ENCODE measurements at places on chromosomes 2 and 18.

DNA sequence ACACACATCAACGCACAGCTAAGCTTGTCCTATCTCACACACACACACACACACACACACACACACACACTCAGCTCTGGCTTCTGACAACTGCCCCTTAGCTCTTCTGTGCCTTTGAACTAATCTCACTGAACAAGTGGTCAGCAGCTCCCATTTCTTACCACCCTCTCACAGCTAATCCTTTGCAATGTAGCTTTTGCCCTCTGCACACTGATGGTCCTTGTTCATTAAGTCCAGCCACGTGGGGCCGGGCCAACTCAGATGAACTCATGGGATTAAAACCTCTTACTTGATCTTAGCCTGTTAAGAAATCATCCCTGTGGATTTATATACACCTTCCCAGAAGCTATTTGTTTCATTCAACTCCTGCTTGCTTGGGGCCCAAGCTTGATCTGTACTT, 36.6 kb downstream of the DPYSL5 start:
- DNase-seq = no peak

DNA sequence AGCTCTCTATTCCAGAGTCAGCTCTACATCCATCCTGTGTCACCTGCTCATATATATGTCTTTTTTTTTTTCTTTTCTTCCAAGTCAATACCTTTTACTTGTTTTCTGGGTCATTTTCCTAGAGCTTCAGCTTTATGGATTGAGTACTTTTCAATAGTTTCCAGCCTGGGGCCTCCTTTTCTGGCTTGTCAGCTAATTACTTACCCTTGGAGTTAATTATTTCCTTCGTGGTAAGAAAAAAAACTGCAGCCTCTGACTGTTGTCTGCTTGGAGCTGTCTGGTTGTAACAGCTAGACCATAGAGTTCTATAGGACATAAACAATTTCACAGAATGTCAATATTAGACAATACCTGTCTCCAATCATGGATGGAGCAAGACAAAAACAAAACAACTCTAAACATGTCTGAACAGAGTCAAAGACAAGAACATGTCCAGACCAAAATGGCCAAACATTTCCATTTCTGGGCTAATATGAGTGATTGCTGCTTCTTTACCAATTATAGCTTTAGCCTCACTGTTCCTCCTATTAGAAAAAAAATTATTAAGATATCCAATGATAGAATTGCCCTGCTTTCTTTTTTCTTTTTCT, 643.1 kb downstream of the SLC4A3 start:
- DNase-seq = no peak

GRCh38 chr2:240503375-240503774, 54.4 kb downstream of the ANKMY1 start:
- no peak for DNase-seq

DNA sequence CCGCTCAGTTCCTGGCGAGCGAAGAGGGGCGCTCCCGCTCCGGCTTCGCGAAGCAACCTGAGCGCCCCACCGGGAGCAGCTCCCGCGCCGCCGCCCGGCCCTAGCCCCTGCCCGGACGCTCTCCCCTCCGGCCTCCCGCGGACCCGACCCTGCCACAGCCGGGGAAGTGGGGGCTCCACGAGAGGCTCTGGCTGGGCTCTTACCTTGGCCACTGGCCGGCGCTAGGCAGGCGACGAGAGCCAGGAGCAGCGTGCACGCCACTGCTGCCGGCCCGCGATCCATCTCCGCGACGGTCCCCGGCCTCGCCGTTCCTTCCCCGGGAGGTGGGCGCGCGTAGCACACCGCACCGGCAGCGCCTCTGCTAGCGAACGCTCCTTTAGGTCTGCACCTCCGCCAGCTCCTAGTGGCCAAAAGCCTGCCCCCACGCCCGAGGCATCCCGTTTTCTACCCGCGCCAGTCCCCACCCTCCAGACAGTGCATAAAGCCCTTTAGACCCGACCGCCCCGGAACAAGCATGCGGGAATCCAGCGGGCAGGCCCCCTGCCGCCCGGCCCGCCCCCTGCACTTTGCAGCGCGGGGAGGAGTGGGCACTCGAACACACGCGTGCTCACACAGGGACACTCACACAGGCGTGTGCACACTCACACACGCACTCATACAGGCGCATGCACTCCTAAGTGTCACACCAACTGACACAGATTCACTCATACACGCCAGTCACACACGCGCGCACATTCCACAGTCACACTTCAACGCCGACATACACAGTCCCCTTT, at the start of gene LRP2:
Gene LRP2 (minus strand): TSS at position 417 of the 776 bp plus-strand sequence. CDS start 135 bp downstream, at position 282.
- peak; percentile 7 for DNase-seq

DNA sequence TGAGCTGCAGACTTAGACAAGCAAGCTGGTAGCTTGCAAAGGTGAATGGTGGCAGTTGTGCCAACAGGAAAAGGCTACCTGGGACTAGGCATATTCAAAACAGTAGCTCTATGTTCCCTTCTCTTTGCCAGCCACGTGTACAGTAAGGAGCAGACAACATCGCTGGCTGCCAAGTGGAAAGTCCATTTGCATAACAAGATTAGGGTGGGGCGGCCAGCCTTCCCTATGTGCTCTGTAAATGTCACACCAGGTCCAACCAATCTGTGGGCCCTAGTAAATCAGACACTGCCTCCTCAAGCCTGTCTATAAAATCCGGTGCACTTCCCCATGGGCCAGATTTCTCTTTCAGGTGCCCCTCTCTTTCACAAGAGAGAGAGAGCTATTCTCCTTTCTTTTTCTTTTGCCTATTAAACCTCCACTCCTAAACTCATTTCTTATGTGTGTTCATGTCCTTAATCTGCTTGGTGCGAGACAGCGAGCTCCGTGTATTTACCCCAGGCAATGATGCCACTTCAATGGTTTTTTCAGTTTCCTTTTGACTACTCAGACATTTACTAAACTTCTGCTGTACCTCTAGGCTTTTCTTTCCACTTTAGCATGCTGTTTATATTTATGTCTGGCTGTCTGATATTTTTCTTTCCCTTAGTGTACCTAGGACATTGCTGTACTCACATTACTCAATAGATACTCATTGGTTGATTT, 297.4 kb upstream of the GCFC2 start:
- DNase-seq = no peak

GRCh38 chr2:137521653-137522619, 442.3 kb upstream of the HNMT start:
- DNase-seq = no peak

- DNase-seq = no peak
Measured at GRCh38 chr2:30301551-30301950, 70.2 kb downstream of the LBH start.

DNA sequence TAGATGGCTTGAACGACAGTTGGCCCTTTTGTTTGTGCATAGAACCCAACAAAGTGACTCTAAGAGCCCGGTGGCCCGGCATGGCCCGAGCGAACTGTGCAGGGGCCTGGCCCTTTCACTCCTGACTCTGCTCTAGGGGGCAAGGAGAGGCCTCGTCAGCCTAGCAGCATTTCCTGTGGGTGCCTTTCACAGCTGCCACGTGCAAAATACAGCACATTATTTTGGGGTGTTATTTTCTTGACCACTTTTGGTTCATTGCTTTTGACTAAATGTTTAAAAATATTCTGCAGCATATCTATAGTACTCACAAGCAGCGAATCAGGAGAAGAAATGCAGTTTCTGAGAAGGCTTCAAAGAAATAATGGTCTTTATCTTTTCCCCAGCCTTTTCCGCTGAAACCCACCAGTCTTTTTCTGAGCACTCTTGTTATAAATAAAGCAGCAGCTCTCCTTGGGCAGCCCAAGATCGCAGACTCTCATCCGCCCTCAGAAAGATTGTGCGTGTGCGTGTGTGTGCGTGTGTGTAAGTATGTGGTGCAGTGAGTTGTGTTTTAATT, 31.3 kb downstream of the DGKD start:
- no peak for DNase-seq

GRCh38 chr2:171319164-171319810, 114.5 kb downstream of the METTL8 start:
- DNase-seq = peak; percentile 78

- DNase-seq = no peak
Measured at GRCh38 chr2:79906139-79906890, 393.5 kb downstream of the CTNNA2 start.

GRCh38 chr18:79478484-79479115, 82.9 kb downstream of the NFATC1 start:
- no peak for DNase-seq

GRCh38 chr18:61950371-61950770, 57.6 kb upstream of the RNF152 start:
- DNase-seq = no peak

- DNase-seq = no peak
Measured at GRCh38 chr18:71209944-71210343, 921.1 kb downstream of the SOCS6 start.

DNA sequence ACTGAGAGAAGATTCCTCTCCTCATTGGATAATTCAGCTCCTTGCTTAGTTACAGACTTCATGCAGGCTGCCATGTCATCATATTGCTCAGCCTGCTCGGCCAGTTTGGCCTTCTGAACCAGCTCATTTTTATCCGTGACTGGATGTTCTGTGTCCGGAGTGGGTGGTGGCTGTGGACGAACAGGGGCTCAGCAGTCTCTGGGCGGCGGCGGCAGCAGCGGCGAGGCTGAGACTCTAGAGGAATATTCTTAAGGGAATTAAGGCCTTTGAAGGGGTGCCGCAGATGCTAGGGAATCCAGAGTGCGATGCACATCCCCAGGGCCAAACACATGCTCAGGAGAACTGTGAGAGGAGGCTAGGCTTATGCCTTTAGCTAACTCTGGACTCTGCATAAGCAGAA, 97.9 kb upstream of the GYPC start:
- DNase-seq = no peak

- DNase-seq = no peak
Measured at GRCh38 chr2:201363857-201364560, 6.9 kb upstream of the FLACC1 start.

GRCh38 chr2:4618630-4619228, 915.4 kb downstream of the DCDC2C start:
- no peak for DNase-seq

DNA sequence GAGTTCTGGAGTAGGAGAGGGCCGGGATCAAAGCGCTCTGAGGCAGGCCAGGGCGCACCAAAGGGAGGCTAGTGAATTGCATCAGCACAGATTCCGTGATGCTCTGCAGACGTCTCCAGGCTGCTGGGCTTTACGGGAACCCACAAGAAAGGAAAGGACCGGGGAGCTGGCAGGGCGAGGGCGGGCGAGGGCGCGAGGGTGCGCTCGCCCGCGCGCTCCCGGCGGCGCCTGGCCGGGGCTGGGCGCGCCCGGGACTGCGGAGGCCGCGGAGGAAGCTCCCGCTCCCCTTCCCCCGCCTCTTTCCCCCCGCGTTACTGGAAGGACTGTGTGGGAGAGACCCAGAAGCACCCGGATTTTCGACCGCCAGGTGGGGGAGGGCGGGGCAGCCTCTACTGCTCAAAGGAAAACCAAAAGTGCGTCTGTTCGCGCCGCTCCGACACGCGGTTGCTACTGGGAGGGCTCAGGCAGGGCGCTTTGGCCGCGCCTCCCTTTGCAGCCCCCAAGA, 2.4 kb upstream of the FOSL2 start:
- DNase-seq = peak; percentile 98

- peak; percentile 57 for DNase-seq
Measured at GRCh38 chr18:50967714-50968661, at the start of gene ELAC1. Gene ELAC1, plus strand, starts transcription at chr18:50968040. Its CDS starts 6,365 bp downstream, at chr18:50974405.

DNA sequence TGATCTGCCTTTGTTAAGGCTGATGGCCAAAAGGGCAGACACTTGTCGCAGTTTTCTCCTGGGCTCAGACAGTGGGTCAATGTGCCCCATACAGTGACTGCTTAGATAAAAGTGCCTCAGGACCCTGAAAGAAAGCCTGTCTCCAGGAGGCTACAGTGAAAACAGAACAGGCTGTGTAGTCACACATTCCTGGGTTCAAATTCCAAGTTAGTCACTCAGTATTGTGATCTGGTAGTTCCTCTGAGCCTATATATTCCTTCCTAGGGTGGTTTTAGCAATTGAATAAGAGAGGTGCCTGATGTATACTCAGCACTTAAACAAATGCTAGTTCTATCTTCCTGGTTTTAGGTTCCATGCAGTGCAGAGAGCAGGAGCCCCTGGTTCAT, 54.4 kb downstream of the RPL37A start:
- no peak for DNase-seq

DNA sequence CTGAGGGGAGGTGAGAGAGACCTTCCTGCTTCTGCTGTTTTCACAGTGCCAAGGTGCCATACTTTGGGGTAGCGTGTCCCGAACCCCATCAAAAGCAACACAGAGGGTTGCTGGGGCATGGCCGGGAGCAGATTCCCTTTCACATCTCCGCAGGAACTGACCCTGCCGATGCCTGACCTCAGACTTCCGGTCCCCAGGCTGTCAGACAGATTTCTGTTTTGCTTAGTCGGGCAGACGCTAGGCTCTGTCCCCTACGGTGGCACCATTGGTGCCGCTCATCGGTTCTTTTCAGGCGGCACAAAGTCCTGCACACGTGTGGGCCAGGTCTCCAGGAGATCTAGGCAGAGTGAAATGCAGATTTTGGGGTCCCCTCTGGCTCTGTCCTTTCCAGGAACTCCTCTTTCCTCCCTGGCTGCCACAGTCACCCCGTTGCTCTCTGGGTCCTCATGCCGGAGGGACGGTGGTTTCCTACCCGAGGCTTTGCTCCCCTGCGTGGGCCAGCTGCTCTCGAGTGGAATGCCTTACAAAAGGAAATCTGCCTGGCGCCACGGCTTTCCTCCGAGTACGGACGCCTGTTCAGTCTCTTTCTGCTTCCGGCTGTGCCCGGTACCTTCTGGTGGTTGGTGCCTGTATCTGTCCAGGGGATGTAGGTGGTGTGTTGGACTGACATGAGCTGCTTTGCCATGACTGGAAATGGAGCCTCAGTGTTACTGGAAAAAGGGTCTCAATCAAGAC, 39.3 kb downstream of the RTP5 start:
- no peak for DNase-seq

DNA sequence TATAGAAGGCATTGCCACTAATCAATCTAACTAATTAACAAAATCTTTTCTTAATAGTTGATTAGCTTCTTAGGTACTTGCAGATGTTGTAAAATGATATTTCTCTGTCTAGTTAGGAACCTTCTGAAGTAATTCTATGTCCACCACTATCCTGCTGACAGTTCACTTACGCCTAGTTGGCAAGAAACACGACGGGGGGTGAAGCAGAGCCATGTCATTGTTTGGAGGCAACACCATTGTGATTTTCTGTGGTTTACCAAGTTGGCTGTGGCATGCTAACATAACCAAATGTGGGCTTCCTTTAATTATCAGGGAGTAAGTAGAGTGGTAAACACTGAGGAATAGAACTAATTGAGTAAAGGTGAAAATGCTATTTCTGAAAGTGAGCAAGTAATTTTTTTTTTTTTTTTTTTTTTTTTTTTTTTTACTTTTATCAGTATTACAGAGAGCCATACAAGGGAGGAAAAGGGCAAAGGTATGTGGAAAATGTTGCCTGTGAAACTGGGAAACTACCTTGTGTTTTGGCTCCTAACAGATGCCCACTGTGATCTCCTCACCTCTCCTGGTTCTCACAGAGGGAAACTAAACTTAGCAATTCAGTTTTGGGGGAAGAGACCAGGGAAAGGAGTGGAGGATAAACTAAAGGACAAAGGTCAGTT, 126.8 kb downstream of the MEIS1 start:
- no peak for DNase-seq

- no peak for DNase-seq
Measured at GRCh38 chr18:57220930-57221483, 74.1 kb downstream of the BOD1L2 start.

GRCh38 chr2:114421781-114422180, 20.7 kb upstream of the DPP10 start:
- no peak for DNase-seq

All from stimulated activated CD4-positive, alpha-beta T cell treated with anti-CD3 and anti-CD28 coated beads, Interleukin-1b, Interleukin-23, amount 100 ng/mL, for 48 hours (primary cell).